Right atrium auricular region (tissue), 2 donors: ENCODE measurements at places on chromosomes 12 and 14. TPM values are rescaled to one million over a fixed set of nuclear protein-coding genes. Genes with fewer than 3 reads are reported as not detected.

Gene SMIM41
- total RNA-seq = 3.2 TPM

Gene TSFM
- total RNA-seq = 23.2 TPM

Gene ANKS1B
- total RNA-seq = 3.1 TPM

Gene PRR4
- not detected for total RNA-seq

Gene GNB3
- total RNA-seq = 0.83 TPM

Gene TEP1
- total RNA-seq = 11.9 TPM

Gene TAS2R30
- 0.44 TPM for total RNA-seq

Gene MYO1H
- 0.16 TPM for total RNA-seq

Gene IFNG-AS1
- total RNA-seq = not detected
